ENCODE measurements at places on chromosomes 2 and 18.

DNA sequence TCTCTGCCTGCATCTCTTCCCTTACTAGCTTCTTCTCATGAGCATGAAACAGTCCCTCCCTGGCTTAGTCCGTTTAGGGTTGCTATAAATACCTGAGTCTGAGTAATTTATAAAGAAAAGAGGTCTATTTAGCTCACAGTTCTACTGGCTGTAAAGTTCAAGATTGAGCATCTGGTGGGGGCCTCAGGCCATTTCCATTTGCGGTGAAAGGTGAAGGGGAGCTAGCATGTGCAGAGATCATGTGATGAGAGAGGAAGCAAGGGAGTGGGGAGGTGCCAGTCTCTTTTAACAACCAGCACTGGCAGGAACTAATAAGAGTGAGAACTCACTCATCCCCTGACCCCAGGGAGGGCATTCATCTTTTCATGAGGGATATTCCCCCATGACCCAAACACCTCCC lies 26.8 kb downstream of the RHBDD1 start:
- DNase-seq, result no peak

GRCh38 chr18:79789901-79790890 lies 7.5 kb upstream of the KCNG2 start:
- DNase-seq, result no peak

GRCh38 chr2:161088658-161089350 lies 71.4 kb upstream of the TANK start:
- no peak for DNase-seq

- DNase-seq, result no peak
Observed at GRCh38 chr18:11219571-11219970, 70.2 kb upstream of the PIEZO2 start.

DNA sequence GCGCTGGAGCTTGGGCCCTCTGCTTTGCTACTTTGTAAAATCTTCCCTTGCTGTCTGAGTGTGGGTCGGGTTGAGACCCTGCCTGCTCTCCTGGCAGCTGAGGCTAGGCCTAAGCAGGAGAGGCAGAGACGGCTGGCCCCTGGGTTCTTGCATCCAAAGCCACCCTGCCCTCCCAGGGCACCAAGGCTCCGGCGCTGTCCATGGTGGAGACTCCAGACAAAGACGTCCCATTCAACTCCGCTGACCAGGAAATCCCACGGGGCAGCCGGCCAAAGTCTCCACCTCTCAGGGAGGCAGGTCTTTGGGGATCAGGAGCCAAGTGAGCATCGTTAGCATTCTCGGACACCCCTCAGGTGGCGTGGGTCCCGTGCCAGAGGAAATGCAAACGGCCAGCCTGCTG lies 2.6 kb upstream of the PRLH start:
- no peak for DNase-seq

DNA sequence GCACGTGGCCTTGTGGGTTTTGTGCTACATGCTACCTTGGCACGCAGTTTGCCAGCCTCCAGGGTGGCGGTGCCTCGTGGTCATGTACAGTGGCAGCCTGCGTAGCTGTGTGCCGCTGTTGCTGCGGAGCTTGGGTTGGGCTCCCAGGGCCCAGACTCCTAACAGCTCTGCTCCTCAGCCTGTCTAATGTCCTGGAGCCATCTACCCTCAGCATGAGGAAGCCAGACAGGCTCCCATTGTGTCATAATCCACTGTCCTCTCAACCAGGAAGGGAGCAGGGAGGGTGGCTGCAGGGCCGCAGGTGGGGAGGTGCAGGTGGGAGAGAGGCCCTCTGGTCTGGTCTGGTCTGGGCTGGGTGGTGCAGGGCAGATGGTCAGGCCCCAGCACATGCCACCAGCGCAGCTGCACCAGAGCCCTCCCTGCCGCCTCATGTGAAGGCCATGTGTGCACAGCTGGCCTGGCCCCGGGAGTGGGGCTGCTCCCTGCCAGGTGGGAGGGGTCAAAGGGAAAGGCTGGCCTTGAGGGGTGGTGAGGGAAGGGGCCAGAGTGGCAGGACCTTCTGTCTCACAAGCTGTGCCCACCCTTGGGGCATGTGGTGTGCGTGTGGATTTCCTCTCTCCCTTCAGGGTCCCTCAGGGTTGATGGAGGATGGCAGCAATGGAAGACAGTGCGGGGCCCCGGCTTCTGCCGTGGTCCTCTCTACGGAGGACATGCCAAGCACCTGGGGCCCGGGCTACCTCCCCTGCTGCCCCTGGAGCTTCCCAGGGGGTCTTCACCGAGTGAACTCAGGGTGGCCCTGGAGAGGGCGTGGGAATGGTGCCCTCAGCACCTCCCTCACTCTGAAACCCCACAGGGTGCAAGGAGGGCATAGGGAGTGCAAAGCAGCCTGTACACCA lies 4.8 kb downstream of the ATOH8 start:
- no peak for DNase-seq

- DNase-seq, result no peak
Observed at GRCh38 chr2:4140281-4140970, 437.1 kb downstream of the DCDC2C start.

GRCh38 chr18:23383494-23383893 lies 69.6 kb upstream of the RIOK3 start:
- DNase-seq, result no peak

DNA sequence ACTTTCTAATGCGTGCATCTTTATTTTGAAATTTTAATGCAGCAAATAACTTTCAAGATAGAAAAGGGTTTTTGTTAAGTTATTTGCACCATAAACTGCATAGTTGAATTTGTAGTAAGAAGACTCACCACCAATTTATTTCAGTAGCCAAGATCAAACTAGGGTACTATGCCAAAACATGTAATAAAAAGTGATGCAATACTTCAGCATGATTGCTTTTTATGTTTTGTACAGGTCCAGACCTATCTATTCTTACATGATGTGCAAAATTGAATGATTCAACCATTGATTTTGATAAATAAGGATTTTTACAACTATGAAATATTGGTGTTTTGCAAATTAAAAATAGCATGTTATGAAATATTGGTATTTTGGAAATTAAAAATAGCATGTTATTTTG lies 26.7 kb downstream of the AGPS start:
- peak; percentile 28 for DNase-seq
